Naive thymus-derived CD8-positive, alpha-beta T cell (primary cell): ENCODE measurements at places on chromosomes 7 and 10. TPM values are rescaled to one million over a fixed set of nuclear protein-coding genes. Genes with fewer than 3 reads are reported as not detected.

DNA sequence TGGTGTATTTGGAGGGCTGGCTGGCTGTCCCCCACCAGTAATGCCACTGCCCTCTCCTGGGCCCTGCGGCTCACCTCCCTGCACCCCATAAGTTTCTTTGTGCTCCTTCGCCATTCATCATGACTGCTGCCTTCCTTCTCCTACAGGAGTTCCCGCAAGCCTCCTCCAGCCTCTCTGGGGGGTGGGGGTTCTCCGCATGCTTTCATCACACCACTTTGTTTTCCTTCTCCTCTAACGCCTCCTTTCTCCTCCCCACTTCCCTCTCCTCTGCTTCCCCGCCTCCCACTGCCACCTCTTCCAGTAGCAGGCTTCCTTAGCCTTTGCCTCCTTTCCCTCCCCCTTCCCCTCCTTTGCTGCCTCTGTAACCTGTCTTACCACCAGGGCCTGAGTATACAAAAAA lies 58.1 kb downstream of the PAX2 start:
- H3K36me3 ChIP-seq = no peaks in the 10 kb centered on the region
- no peak overlapping the region for H3K27ac ChIP-seq
- no peaks in the 10 kb centered on the region for H3K4me1 ChIP-seq
- peaks cover 75% of the 10 kb centered on the region for H3K27me3 ChIP-seq
- no peak for DNase-seq

DNA sequence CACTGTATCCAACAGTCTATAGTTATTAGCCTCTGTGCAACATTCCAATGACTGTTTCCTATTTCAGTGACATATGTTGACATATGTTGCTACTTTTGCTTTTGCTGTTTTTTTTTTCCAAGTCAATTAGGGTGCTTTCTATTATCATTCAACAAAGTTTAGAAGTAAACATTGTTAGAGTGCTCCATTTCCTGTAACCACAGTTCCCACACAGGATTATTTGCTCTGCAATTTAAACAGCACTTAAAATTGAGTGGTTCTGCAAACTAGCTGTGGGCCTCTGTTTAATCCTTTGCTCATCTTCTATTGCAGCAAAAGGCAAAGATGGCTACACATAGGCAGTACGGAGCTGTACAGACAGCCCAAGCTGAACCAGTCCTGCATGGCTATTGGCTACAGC lies 46.5 kb upstream of the PTN start:
- H3K36me3 ChIP-seq = no peaks in the 10 kb centered on the region
- no peak for DNase-seq
- H3K27me3 ChIP-seq = peaks cover 3% of the 10 kb centered on the region
- H3K4me3 ChIP-seq = no peak overlapping the region
- H3K27ac ChIP-seq = no peak overlapping the region

GRCh38 chr10:46266306-46266985 lies 20.4 kb upstream of the ANTXRL start:
- H3K4me1 ChIP-seq = peaks cover 32% of the 10 kb centered on the region
- H3K27ac ChIP-seq = no peak overlapping the region
- H3K4me3 ChIP-seq = no peak overlapping the region

DNA sequence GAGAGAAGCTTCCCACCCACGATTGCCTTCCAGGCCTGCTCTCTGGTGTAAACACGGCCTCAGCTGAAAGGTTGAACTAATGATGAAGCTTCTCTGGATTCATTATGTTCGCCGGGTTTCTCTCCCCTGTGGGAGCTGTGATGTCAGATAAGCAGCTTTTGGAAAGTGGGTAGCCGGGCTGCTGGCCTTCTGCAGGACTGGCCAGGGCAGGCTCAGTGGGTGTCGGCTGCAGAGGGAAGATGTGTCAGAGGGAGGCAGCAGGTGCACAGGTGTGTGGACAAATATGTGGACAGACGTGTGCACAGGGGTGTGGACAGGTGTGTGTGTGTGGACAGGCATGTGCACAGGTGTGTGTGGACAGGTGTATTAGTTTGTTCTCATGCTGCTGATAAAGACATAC lies 28.5 kb upstream of the PSMG3 start:
- H3K27ac ChIP-seq = no peak overlapping the region
- no peaks in the 10 kb centered on the region for H3K36me3 ChIP-seq
- no peaks in the 10 kb centered on the region for H3K4me1 ChIP-seq
- peaks cover 4% of the 10 kb centered on the region for H3K27me3 ChIP-seq

DNA sequence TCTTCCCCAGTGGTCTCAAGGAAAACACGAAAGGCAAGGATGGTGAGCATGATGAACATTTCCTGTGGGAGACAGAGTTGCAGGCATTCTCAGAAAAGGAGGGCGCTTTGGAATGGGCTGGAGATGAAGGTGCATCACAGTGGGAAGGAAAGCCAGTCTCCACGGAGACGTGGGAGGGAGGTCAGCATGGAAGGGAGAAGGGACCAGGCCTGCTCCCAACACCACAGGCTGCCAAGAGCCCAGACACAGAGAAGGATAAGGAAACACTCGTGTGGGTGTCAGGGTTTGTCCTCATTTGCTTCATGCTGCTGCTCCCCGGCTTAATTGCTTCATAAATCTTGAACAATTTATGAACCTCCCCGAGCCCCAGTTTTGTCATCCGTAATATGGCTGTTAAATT lies 231.5 kb upstream of the ZNF32 start:
- peaks cover 2% of the 10 kb centered on the region for H3K4me1 ChIP-seq
- H3K36me3 ChIP-seq = no peaks in the 10 kb centered on the region
- no peak overlapping the region for H3K27ac ChIP-seq
- no peak for DNase-seq
- no peak overlapping the region for H3K4me3 ChIP-seq

GRCh38 chr7:42756841-42757240 lies 155.0 kb downstream of the C7orf25 start:
- DNase-seq = no peak
- H3K4me1 ChIP-seq = no peaks in the 10 kb centered on the region
- H3K27me3 ChIP-seq = peaks cover 11% of the 10 kb centered on the region
- no peak overlapping the region for H3K4me3 ChIP-seq
- no peak overlapping the region for H3K27ac ChIP-seq

DNA sequence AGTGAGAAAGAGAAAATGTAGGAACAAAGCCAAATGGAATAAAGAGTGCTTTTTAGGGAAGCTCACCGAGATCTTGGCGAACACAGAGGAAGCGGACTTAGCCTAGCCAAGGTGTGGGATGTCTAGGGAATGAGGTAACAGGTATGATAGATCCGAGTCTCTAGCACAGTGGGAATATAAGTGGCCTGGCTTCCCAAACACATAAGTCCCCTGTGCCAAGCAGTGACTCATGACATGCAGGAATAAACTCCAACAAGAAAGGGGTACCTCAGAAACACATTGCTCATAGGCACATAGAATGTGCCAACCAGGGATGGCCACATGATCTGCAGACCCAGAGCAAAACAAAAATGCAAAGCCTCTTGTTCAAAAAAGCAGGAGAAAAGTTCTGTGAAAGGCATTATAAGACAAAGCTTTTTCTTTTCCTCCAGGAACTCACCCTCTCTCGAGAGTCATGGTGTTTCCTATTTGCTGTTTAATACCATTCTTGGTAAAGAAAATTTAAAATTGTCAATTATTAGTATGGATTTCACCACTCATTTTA lies 542.5 kb downstream of the GATA3 start:
- H3K27me3 ChIP-seq = no peaks in the 10 kb centered on the region
- no peaks in the 10 kb centered on the region for H3K36me3 ChIP-seq
- peaks cover 3% of the 10 kb centered on the region for H3K4me1 ChIP-seq
- no peak overlapping the region for H3K27ac ChIP-seq

- no peaks in the 10 kb centered on the region for H3K4me1 ChIP-seq
- H3K27me3 ChIP-seq = no peaks in the 10 kb centered on the region
- no peak overlapping the region for H3K4me3 ChIP-seq
- DNase-seq = no peak
These were observed 203.6 kb downstream of the MACC1 start for GRCh38 chr7:20013536-20013935.

TMEM196 gene
- not detected for total RNA-seq

PTER gene
- 19.6 TPM for total RNA-seq
